ENCODE measurements at places on chromosomes 3 and 15.
A peak's percentile ranks its signal among the peaks of the same experiment; 100 is the strongest.

- no peak for DNase-seq
Observed at GRCh38 chr3:190252080-190252479, 70.2 kb downstream of the CLDN1 start.

- no peak for DNase-seq
Observed at GRCh38 chr3:49124203-49124602, 3.6 kb upstream of the USP19 start.

GRCh38 chr3:15221574-15222217, 15.7 kb downstream of the CAPN7 start:
- no peak for DNase-seq

DNA sequence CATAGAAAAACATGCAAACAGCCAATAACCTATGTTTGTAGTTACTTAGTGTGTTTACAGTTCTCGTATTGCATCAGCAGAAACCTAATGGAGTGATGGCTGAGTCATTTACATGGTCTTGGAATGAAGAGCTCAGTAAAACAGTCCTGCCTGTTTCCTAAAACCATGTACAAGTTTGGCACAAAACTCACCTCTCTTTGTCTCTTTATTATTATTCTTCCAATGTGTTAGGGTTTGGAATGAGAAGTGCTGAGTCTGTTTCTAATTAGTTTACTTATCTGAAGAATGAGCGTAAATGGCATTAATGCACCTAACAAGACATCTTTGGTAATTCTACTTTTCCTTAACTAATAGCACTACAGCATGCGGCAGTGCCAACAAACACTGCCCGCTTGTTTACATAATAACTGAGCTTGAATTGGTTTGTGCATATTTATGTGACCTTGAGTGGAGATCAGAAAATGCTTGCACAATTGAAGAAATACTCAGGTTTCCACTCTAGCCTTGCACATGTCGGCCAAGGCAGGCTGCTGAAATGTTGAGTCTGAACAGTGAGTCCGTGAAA, 385.4 kb upstream of the SEMA6D start:
- peak; percentile 41 for DNase-seq

DNA sequence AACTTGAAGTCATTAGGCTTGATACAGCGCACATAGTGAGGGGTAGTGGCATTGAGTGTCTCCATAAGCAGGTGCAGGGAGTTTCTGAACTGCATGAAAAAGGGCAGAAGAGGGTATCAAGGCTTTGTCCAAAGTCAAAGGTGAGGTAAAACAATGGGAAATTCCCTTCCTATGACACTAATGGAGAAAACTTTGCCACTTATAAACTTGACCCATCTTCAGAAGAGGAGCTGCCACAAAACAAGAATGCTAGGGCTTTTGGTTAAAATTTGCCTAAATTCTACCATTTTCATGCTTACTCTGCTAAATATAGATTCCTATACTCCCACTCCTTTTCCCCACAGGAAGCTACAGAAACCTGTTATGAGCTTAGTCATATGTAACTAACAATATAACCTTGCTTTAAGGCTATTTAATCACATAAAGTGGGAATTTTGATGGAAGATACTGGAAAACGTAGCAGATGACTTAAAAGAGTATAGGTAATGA, 87.5 kb upstream of the MYO5C start:
- DNase-seq = no peak

DNA sequence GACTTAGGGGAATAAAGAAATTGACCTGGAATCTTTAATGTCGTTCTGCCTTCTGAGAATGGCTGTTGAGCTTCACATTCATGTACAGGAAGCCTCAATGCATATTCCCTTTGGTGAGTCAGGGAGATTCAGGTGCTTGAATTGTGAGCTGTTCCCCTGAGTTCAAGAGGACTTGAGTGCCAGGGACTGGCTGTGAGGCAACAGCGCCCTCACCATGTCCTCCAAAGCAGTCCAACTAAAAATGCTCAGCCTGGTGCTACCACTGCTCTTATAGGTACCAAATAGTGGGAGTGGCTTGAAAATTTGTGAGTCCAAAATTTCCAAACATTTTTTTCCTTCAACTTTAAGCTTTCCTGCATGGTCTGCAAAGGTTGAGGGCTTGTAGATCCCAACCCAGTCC, 54.1 kb downstream of the LEO1 start:
- peak; percentile 33 for DNase-seq

GRCh38 chr3:20108869-20109268, 68.6 kb downstream of the KAT2B start:
- DNase-seq = no peak

DNA sequence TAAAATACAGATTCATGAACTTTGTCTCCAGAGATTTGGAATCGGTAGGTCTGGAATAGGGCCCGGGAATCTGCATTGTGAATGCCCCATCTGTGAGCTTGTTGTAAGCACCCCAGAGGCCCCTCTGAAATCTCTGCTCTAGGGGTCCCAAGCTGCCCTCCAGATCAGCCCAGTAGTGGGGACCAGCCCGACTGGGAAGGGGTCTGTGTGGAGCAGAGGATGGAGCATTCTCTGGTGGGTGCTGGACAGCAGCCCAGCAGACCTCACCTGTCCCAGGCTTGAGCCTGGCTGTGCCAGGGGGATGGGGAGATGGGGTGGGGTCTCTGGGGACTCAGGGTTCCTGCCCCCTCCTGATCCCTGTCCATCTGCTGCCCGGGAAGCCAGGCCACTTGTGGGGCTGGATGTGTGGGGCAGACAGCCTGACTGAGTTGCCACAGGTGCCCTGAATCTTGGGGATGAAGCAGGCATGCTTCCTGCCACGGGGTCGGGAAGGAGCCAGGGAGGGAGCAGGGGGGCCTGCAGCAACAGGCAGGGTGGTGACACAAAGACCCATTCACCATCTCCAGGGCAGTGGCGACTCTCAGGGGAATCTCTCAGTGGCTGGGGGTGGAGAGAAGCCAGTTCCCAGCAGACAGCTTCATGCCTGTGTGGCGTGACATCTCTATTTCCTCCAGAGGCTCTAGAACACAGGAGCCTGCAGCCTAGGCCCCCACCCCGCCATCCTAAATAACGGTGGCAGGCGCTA, 99.3 kb downstream of the WNT7A start:
- DNase-seq = no peak

DNA sequence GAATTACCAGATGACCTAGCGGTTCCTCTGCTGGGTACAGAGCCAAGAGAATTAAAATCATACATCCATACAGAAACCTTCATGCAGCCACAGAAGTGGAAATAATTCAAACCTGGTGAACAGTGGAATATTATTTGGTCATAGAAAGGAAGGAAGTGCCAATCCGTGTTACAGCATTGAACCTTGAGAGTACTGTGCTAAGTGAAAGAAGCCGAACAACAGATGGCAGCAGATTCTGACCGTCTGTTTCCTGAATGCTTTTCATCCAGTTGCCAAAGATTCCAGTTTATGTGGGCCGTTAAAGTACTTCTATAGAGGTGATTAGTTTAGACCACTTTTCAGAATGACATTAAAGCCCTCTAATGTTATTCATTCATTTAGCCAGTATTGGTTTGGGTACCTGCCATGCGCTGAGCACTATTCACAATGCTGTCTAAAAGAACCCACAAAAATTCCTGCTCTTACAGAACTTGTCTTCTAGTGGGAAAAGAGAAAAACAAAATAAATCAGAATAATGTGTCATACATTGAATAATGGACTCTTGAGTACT, 45.8 kb upstream of the SENP5 start:
- no peak for DNase-seq

DNA sequence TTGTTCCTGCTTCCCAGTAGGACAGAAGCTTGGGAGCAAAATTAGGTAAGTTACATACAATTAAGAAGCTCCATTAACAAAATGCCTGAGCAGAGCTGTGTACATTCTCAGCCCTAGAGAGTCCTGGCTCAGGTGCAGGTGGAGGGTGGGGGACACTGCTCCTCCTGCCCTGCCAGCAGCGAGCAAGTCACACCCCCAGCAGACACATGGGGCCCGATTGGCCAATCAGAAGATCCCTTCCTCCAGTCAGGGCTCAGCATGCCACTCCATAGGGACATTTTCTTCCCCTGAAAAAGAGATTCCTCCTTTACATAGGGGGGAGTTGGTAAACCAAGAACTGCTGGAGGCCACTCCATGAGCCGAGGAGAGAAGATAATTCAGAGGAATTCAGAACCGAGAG, 62.1 kb downstream of the PLXNA1 start:
- DNase-seq = no peak

- DNase-seq = no peak
Observed at GRCh38 chr3:125067225-125067624, 11.4 kb upstream of the HEG1 start.

GRCh38 chr15:63447017-63447676, 57.2 kb upstream of the USP3 start:
- DNase-seq = no peak

- no peak for DNase-seq
Observed at GRCh38 chr3:177361081-177361938, 164.0 kb upstream of the TBL1XR1 start.

GRCh38 chr15:98480844-98481243, 167.5 kb upstream of the IGF1R start:
- DNase-seq = no peak

DNA sequence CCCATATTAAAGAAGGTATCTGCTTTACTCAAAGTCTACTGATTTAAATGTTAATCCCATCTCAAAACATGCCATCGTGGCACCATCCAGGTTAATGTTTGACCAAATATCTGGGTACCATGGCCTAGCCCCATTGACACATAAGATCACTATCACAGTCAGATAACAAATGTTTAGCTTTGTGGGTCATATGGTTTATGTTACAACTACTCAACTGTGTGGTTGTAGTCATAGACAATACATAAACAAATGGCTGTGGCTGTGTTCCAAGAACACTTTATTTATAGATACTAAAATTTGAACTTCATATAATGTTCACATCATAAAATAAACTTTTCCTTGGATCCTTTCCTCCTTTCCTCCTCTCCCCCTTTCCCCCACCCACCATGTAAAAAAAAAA, 9.8 kb upstream of the SNRPN start:
- no peak for DNase-seq

GRCh38 chr15:63283126-63283525, 5.7 kb downstream of the APH1B start:
- no peak for DNase-seq

DNA sequence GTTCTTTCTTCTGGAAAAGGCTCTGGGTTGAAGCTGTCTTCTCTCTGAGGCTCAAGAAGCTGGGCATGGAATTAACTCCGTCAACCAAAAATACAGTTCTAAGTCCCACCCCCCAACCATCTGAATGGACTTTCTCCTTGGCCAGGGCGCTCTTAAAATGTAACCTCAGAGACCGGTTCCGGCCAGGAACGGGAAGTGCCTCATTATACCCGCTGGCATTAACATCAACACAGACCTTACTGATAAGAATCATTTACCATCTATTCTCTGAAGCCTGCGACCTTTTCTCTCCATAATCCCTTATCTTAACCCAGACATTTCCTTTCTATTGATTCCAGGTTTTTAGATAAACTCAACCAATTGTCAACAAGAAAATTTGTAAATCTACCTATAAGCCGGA, 64.7 kb downstream of the ATP1B3 start:
- DNase-seq = no peak

Measured in MG63 (cell line).